Osteoblast (primary cell): ENCODE measurements at places on chromosomes 7 and 10.
A peak's percentile ranks its signal among the peaks of the same experiment; 100 is the strongest.

GRCh38 chr7:105896407-105896911 is 20.1 kb upstream of the ATXN7L1 start:
- DNase-seq, result no peak

- no peak for DNase-seq
Measured at GRCh38 chr10:3865565-3865964, 80.6 kb upstream of the KLF6 start.

DNA sequence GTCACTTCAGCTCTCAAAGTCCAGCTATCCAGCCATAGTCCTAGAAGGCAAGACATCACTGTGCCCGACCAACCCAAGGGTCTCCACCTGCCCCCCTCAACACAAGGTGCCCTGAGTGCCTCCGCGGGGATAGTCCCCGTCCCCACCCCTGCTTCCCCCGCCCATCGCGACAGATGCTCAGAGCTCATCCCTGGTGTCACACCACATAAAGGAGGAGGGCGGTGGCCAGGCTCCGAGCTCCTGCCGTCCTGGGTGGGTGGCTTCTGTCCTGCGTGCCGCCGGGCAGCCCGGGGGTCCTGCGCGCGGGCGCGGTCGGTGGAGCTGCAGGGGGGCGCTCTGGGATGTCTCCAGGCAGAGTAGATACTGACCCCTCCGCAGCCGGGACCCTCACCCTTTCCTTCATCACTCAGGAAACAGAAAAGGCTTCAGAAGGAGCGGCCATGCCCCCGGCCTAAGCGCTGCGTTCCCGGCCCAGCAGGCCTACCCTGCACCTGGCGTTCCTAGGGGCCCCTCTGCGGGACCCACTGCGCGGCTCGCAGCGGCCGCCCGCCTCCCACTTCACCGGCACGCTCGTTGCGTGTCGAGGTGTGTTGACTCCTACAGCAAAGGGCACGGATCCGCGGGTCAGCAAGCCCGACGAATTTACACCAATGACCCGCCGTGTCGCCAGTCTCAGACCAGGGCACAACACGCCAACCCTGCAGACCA is 53.4 kb downstream of the ALOX5 start:
- DNase-seq, result no peak

DNA sequence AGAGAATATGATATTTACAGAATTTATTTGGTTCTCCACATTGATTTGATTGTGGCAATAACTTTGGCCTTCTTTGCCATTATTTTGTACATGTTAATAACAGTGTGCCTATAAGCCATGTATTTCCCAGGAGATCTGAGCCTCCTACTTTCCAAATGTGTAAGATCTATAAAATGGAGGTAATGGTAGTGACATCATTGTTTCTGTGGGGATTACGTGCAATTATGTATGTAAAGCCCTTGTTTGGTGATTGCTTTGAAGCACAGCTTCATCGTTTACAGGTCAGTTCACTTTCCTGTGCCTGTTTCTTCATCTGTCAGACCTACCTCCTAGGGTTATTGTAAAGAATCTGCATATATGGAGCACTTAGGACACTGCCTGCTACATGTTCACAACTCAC is 17.3 kb downstream of the YAE1 start:
- no peak for DNase-seq

DNA sequence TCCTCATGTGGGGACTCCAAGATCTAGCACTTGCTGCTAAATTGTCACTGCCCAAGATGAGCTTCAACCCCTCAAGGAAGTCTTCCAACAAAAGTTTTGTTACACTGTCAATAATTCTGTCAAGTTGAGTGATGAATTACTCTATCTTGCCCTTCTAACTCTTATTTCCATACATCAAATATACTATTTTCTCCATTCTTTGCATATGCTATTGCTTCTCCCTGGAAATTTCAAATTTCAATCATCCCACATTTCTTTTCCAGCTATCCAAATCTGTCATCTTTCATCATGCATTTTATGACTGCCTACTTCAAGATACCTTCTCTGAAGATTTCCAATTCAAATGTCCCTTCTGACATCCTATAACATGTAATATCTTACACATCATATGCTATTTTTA is 175.2 kb upstream of the KCND2 start:
- DNase-seq, result no peak

GRCh38 chr7:112395411-112395810 is 54.8 kb upstream of the IFRD1 start:
- no peak for DNase-seq

DNA sequence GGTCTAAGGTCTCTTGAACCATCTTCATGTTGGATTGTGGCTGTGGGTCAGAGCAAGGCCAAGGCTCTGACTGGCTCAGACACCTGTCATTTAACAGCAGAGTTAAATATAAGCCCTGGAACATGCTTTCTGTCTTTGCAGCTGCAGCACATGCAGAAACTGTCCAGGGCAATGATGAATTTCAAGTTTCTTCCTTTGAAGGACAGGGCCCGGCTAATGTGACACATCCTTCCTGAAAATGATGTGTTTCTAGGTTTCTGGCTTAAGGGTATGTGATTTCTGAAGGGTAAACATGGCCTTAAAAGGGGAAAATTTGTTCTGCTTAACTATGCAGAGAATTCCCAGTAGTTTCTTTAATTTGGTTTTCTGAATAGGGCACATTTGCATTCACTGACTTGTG is 34.0 kb upstream of the SLC35B4 start:
- DNase-seq, result no peak

DNA sequence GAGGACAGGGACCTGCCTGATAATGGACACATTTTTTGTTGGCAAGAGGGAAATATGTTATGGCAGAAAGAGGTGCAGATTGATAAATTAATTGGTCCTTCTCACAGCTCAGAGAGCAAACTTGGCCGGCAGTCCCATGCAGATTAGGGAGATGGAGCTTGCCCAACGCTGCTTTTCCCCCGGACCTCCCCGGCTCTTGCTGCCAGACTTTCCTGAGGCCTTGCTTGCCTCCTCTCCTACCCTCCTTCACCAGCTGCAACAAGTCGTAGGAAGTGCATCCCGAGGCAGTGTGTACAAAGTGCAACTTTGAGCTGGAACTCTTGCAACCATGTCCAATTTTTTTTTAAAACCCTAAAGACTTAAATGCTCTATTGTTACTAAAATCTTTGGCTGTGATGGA is 215.5 kb downstream of the LRMDA start:
- DNase-seq, result no peak

DNA sequence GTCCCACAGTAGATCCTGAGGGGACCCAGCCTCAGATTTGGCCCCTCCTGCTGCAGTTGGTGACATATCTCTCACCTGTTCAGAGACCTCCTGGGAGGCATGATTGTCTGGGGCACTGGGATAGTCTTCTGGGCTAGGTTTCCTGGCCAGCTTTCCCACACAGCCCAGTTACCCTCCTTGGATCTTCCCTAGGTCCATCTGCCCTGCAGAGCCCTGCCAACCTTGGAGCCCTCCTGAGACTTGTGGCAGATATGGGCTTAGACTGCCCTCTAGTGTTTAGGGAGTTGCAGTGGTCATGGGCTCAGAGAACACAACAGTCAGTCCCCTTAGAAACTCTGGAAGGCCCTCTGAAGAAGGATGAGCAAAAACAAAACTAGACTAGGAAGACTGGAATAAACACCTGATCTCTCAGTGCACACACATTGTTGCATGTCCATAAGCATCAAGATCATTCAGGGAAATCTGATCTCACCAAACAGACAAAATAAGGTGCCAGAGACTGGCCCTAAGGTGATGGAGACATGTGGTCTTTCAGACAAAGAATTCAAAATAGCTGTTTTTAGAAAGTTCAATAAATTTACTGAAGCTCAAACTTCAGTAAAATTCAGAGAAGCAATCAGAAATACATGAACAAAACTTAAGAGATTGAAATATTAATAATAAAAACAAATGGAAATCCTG is 324.6 kb downstream of the ATRNL1 start:
- DNase-seq, result peak; percentile 48

DNA sequence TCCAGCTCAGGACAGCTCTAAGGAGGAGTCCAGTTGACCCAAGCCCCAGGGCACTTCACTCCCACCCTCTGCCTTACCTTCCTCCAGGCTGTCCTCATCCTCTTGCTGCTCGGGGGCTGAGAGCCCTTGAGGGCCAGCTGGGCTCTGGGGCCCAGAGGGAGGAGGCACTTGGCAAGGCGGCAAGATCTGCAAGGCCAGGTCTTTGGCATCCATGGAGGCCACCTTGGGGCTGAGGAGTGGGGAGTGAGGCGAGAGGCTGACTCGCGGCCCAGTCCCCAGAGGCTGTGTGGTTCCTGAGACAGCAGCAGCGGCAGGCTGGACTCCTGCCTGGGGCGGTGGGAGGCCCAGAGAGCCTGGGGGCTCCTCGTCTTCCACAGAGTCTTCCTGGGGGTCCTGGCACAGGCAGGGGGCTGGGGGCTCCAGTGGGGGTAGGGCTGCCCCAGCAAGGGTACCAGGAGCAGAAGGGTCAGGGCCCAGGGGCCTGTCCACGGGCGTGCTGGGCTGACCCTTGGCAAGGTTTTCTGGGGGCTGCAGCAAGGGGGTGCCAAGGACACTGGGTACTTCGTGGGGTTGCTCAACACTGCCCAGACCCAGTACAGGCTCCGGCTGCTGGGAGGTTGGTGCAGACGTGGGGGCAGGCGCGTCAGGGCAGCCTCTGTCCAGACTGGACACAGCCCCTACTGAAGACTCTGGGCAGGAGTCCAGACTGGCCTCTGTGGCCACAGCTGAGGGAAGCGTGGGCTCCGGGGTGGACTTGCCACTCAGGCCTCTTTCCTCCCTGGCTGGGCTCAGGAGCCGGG is 6.5 kb downstream of the NACAD start:
- no peak for DNase-seq

- no peak for DNase-seq
Measured at GRCh38 chr7:150450491-150451001, at the start of gene GIMAP8. GIMAP8 (plus strand) TSS chr7:150450630; CDS start chr7:150466699, 16,069 bp downstream.

DNA sequence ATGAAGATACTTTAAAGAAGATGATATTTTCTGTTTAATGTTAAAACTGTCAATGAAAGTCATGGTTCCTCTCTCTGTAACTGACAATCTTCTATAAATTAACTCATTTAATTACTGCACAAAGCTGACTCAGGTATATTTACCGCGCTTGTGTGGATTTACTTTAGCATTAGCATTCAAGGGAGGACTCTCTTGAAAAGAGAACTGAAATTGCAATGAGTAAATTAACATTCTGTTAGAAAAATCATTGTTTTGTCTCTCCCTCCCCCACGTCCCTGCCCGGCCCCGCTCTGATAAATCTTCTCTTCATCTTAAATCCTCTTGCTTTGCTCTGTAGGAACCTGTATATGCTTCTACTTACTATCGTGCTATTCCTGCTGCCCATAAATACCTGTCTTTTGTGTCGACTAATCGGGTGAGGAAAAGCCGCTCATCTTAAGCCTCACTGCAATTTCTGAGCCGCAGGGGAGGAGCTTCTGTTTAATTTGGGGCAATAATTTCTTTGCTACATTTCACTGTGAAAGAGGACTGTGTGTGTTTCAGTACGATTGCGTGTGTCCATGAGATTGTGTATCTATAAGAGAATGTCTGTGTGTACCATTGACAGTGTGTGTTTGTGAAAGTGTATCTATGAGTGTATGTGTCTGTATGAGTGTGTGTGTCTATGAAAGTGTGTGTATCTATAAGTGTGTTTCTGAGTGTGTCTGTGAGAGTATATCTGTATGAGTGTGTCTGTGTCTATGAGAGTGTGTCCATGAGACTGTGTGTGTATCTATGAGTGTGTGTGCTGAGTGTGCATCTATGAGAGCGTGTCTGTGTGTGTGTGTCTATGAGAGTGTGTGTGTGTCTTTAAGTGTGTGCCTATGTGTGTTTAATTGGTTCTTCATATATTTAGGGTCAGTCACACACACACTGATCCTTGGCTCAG is 46.5 kb upstream of the LYZL2 start:
- no peak for DNase-seq

DNA sequence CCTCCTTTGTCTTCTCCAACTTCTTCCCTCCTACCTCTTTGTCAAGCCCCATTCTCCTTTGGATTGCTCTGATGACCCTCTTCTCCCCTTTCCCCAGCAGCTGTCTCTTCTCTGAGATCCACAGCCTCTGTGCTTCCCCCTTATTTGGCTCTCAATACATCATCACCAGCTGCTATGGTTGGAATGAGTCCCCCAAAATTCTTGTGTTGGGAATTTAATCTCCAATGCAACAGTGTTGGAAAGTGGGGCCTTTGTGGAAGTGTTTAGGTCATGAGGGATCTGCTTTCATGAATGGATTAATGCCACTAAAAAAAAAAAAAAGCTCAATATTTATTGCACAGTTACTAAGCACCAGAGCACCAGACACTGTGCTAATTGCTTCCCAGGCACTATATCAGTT is 39.2 kb upstream of the FRMD4A start:
- DNase-seq, result no peak

GRCh38 chr10:69290993-69291392 is 12.7 kb downstream of the HK1 start:
- no peak for DNase-seq

- DNase-seq, result no peak
Measured at GRCh38 chr7:129655811-129656210, 44.3 kb downstream of the NRF1 start.

DNA sequence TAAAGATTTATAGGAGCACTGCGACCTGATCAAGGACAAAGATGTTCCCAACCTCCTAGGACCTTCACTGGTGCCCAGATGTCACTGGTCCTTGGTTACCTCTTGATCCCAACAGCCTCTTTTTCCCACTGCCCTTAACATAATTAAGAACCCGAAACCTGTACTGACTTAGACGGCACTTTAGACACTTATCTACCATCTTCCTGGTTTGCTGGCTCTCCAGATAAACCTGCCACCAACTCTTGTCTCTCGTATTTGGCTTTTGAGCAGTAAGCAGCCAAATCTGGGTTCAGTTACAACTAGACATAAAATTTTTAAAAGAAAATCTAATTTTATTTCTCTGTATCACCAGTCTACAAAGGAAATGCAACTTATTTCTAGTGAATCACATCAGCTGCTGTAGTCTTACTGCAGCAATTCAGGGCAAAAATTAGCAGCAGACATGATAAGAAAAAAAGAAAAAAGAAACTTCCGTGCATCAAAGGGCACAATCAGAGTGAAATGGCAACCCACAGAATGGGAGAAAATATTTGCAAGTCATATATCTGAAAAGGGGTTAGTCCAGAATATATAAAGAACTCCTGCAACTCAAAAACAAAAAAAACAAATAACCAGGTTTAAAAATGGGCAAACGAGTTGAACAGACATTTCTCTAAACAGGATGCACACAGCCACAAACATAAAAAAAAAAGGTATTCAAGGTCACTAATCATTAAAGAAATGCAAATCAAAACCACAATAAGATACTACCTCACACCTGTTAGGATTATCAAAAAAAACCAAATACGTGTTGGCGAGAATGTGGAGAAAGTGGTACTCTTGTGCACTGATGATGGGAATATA is 9.4 kb downstream of the ASB13 start:
- no peak for DNase-seq

DNA sequence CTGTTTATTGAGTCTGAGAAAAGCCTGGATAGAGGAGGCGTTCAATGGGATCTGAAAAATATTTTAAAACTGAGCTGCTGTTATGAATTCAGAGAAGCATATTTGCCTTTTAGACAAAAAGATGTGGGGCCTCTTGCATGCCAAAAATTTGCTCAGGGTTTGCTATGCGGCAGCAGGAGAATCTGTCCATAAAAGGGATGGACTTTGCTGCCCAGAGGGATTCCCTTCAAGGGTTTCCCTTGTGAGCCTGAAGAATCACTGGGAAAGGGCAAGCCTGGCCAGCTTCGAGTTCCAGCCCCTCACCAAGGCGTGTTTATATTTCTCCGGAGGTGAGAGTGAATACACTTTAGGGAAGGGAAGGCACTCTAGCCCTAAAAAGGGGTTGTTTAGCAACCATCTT is 55.5 kb upstream of the CALD1 start:
- DNase-seq, result no peak

GRCh38 chr7:80725181-80725611 is 86.8 kb downstream of the CD36 start:
- DNase-seq, result no peak
